RWPE2 (cell line): ENCODE measurements at places on chromosomes 6 and 20.
A peak's percentile ranks its signal among the peaks of the same experiment; 100 is the strongest.

DNA sequence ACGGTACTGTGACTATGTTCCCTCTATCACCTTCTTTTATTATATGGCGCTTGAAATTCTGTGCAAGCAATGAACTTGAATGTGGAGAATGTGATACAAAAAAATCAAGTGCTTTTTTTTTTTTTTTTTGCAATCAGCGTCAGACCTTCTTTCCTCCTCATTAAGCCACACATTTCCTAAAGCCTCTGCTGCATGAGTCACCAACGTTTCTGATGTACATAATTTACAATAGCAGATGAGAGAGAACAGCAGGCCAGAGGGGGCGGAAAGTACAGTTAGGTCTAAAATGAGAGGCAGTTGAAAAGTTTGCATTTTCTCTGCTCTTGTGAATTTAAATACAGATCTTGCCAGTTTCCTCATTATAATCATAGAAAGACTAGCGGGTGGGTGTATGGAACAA, 114.6 kb upstream of the RIPOR2 start:
- no peak for DNase-seq

GRCh38 chr6:70292193-70292592, 10.7 kb downstream of the COL9A1 start:
- DNase-seq = no peak

DNA sequence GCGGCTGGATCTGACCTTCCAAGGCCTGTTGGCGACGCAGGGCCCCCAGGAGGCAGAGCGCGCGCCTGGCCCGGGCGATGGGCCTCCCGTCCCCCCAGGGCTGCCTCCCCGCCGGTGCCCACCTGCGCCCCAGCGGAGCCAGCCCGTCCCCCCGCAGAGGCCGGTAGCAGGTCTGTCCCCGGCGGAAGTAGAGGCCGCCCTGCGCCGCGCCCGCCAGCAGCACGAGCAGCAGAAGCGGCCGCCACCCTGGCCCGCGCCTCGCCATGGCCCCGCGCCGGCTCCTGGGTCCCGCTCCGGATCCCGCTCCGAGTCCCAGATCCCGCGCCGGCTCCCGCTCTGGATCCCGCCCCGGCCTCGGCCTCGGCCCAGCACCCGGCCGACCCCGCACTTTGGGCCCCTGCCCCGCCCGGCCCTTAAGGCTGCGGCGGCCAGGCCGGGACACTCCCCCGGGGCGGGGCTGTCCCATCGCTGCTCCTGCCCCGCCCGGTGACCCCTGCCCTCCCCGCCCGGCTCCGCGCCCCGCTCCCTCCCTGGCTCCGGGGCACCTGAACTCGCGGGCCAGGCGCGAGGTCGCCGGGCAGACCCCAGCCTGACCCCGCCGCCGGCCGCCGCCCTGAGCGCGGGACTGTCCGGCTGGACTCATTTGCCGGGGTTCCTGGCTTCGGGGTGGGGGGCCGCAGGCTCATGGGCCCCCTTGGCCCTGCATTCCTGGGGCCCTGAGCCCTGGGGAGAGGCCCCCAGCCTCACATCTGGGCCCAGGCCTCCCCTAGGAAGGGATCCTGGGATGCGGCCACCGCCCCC, at the start of gene CTSZ:
CTSZ (minus strand) TSS at position 391 of the 801 bp plus-strand sequence; CDS start at position 265, 126 bp downstream.
- peak; percentile 85 for DNase-seq

DNA sequence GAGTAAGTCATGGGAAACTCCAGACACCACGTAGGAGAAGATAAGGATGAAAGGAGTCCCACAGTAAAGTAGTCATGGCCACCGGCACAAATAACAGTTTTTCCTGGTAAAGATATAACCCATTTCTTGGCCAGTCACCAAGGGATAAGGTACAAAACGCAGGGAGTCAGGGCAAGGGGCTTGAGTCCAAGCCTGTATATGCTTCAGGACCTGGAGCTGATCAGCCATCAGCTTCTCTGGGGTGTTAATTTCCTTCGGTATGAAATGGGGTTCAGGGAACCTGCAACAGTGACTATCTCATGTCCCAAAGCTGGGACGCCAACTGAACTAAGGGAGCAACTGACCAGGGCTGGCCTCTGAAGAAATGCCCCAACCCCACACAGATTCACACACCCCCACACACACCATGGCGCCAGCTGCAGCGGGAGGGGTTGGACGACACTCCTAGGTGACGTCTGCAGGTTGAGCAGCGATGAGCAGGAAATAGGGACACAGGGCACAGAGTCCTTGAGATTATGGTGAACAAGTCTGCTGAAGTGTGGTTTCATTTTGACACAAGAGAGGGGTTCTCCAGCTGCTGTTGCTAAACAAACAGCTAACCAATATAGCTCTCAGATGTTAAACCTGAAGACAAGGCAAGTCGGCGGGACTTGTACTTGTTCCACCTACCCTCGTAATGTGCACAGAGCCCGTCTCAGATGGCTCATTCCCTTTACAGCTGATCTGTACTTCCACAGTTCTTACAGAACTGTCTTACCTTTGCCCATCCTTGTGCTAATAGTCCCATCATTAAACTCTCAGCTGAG, 7.4 kb upstream of the ADTRP start:
- DNase-seq = no peak

- DNase-seq = no peak
Measured at GRCh38 chr6:68635412-68635705, 277 bp downstream of the ADGRB3 start.

GRCh38 chr6:7431674-7432390, 42.2 kb downstream of the RIOK1 start:
- DNase-seq = no peak

DNA sequence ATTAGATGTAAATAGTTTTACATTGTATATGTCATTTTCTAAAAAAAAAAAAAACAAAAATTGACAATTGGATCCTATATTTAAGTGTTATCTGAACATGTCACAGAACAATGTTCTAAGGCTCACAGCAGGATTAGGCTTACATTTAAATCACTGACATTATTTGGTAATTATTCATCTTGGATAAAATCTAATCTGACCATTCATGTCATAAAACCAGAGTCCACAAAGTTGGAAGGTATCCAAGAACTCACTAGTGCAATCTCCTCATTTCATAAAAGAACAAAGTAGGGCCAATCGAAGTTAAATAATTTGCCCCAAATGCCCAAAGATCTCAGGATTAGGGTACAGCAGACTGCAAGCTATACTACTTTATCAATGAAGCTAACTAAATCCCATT, 73.0 kb downstream of the PDSS2 start:
- no peak for DNase-seq

GRCh38 chr6:141301779-141302178, 830.9 kb upstream of the GJE1 start:
- DNase-seq = no peak

DNA sequence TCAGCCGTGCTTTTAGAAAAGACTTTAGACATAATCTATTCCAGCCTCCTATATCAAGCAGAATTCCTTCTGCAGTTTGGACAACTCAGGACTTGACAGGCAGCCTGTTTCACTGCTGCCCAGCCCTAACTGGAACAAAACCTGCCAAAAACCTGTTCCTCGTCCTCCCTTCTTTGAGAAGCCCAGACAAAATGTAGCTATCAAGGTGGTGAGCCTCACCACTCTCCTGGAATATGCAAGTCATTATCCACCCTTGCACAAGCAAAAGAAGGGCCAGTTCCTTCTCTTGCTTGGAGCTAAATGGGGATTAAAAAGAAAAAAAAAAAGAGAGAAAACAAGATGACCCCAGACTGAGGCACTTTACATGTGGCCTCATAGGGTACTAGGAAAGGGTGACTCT, 64.2 kb downstream of the TFAP2A start:
- no peak for DNase-seq

DNA sequence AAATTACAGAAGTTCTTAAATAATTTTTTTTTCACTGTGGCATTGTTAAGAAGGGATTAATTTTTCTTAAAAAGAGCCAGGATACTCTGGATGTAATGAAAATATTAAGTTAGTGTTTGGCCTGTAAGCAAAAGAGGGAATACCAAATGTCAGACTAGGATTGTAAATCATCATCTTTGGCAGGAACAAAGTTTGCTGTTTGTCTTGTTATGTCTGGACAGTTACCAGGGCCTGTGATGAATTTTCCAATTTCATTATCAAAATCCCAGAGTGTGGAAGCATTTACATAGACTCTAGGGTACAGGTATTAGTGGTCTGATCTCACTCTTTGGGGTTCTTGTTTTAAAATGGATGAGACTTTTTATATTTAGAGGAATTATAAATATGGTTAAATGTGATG, 26.1 kb downstream of the CEP57L1 start:
- no peak for DNase-seq

GRCh38 chr6:85576476-85576875, 17.2 kb downstream of the SNX14 start:
- no peak for DNase-seq

DNA sequence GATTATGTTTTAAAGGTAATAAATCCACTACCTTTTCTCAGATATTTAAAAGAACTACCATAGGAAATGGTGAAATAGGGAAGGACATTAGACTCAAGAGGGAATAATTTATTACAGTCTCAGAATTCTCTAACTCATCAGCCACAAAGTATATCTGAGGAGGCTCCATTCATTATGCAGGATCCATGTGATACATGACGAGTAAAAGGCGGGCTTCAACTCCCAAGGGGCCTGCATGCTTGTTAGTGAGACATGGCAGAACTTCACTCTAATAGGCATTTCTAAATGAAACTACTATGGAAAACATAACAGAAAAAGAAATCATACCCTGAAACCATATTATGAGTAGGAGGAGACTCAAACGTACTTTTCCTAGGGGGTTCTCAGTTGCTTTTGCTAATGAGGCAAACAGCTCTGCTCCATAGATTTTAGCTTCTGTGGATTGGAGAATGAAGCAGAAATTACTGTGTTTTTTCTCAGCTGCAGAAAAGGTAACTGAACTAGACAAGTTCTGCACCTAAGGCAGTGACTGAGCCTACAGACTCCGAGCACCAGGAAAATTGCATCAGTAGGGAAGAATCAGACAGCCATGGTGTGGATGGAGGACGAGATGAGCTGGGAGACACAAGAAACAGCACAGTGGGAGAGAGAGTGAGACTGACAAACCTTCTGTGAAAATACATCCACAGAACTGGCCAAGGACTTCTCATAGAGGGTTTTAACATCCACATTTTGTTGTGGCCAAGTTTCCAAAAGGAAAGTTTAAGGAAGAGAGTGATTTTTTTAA, 254.6 kb upstream of the PRDM1 start:
- no peak for DNase-seq

GRCh38 chr20:57964011-57964862, 254.4 kb upstream of the PMEPA1 start:
- DNase-seq = no peak

DNA sequence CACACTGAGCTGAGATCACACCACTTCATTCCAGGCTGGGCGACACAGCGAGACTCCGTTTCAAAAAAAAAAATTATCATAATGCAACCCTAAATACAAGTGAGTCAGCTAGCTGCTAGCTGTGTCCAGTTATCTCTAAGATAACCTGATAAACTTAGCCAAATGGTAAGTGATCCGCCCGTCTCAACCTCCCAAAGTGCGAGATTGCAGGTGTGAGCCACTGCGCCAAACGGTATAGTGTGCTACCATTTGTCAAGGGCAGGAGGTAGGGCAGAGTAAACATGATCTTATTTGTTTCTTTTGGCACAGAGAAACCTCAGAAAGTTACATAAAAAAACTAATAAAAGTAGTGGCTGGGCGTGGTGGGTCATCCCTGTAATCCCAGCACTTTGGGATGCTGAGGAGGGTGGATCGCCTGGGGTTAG, 4.7 kb upstream of the C6orf132 start:
- DNase-seq = no peak
